ENCODE measurements at places on chromosomes 6 and 20.

GRCh38 chr6:167079853-167080297 lies 43.0 kb upstream of the CCR6 start:
- no peak for DNase-seq

GRCh38 chr6:142013287-142013686 lies 119.4 kb upstream of the GJE1 start:
- no peak for DNase-seq

- no peak for DNase-seq
Measured at GRCh38 chr6:11255610-11256009, 23.1 kb upstream of the NEDD9 start.

DNA sequence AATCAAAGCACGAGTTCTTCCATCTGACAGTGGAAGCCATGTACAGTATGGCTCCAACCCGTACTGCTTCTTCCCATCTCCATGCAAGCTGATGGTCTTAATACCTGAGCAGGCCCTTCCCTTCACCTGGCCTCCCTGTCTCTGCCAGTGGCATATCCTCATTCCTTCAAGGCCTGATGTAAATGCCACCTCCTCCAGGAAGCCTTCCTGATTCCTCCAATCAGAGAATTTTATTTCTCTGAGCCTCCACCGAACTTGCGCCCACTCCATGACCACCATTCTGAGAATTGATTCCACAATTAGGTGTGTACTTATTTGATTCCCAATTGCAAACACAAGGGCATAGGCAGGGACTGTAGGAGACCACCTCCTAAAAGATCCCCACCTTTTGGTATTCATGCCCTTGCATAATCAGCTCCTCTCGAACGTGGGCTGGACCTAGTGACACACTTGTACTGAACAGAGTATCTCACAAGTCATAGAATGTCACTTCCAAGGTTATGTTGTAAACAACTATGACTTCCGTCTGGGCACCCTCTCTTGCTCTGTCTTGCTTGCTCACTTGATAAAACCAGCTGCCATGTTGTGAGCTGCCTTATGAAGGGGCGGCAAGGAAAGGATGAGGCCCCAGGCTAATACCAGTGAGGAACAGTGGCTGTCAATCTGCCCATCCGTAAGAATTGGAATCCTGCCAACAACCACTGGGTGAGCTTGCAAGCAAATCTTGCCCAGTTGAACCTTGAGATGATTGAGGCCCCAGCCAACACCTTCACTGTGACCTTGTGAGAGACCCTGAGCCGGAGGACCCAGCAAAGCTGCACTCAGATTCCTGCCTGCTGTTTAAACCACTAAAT lies 38.8 kb downstream of the CPNE5 start:
- DNase-seq: no peak

DNA sequence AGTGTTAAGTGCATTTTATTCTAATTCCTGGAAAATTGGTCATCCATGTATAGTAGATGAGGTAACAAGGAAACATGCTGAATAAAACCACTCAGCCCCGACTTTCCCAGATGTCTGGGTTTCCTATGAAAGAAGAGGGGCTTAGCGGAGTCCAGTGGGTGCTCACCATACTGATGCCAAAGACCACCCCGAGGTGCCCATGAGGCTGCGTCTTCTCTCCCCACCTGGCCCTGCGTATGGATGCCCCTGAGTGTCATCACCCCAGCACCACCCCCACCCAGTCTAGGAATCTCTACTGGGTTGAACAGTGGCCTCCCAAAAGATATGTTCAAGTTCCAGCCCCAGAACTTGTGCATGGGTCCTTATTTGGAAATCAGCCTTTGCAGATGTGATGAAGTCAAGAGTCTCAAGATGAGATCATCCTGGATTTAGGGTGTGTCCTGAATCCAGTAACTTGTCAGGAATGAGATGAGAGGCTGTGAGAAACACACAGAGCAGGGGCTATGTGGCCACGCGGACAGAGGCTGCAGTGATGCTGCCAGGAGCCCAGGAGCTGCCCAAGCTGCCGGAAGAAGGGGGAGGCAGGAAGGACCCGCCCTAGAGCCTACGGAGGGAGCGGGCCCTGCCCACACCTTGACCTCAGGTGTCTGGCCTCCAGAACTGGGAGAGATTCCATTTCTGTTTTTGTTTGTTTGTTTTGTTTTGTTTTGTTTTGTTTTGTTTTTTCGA lies 124.6 kb upstream of the CDH4 start:
- no peak for DNase-seq

- no peak for DNase-seq
Measured at GRCh38 chr6:26158076-26158580, 70.9 kb downstream of the HFE start.

All from chondrocyte (in vitro differentiated cells).